ENCODE measurements at places on chromosomes 2 and 18.
A peak's percentile ranks its signal among the peaks of the same experiment; 100 is the strongest.

- no peak for DNase-seq
Observed at GRCh38 chr2:162333968-162334367, 10.0 kb upstream of the GCA start.

- no peak for DNase-seq
Observed at GRCh38 chr2:9256147-9256546, 49.5 kb downstream of the ASAP2 start.

DNA sequence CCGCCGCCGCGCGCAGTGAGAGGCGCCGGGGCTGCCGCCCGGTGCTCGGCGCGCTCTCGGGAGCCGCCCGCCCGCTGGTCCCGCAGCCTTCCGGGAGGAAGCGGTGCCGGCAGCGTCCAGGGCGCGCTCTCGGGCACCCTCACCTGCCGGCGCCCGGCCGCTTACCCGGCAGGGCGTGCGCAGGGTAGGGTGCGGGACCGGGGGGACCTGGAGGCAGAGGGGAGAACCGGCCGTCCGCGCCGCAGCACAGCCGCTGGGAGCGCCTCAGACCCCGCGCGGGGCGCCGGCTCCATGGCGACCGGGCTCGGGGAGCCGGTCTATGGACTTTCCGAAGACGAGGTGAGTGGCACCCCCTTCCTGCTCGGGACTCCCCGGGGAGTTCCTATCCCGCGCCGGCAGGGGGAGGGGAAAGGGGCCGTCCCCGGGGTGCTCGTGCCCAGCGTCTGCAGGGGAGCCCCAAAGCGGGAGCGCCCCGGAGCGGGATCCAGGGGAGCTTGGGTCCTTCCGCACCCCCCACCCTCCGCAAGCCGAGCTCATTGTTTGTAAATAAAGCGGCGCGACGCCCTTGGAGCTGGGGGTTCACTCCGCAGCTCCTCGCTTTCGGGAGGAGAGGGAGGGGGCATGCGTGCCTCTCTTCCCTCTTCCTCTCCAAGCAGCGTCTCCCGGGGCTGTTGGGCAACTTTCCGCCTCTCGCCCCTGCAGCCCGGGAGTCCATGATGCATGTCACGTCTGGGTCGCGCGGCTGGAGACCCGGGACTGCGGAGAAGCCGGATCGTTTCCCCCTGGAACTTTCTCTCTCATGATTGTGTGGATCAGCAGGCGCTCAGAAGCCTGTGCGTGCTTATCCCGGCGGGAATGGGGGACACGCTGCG is 580 bp downstream of the NEDD4L start:
- no peak for DNase-seq

GRCh38 chr18:35949903-35950627 is 22.4 kb upstream of the RMP24 start:
- peak; percentile 38 for DNase-seq

GRCh38 chr18:12589448-12589847 is 68.5 kb downstream of the SPIRE1 start:
- DNase-seq = no peak

DNA sequence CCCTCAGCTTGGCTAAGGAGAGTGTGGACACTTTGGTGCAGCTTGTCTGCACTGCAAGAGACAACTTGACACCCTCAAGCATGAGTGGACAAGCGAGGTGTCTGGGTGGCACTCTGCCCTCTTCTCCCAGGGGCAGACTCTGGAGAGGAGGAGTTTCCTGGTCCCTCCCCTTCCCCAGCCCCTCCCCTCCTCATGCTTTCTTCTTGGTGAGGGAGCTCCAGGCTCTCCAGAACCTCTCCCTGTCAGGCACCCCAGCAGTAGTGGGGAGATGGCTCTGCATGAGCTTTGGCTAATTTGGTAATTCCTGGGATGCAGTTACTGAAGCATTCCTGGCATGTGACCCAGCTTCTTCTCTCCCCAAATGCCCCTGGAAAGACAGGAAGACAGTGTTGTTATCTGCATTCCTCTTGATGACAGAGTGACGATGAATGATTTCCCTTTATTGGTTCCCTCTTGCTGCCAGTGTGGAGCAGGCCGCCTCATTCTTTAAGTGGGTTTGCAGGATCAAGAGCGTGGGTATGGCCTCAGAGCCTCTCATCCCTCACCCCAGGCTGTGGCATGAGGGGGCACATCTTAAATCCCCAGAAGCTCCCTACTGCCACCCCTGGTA is 89.2 kb downstream of the STPG4 start:
- peak; percentile 76 for DNase-seq

GRCh38 chr18:48638451-48638850 is 99.6 kb downstream of the CTIF start:
- no peak for DNase-seq

DNA sequence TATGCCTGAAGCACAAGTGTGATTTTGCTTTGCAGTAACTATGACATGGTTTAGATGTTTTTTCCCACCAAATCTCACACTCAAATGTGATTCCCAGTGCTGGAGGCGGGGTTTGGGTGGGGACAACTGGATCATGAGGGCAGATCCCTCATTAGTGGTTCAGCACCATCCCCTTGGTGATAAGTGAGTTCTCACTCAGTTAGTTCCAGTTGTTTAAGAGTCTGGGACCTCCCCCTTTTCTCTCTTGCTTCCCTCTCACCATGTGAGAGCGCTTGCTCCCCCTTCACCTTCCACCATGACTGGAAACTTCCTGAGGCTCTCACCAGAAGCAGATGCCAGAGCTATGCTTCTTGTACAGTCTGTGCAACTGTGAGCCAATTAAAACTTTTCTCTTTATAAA is 102.9 kb downstream of the NBAS start:
- no peak for DNase-seq

DNA sequence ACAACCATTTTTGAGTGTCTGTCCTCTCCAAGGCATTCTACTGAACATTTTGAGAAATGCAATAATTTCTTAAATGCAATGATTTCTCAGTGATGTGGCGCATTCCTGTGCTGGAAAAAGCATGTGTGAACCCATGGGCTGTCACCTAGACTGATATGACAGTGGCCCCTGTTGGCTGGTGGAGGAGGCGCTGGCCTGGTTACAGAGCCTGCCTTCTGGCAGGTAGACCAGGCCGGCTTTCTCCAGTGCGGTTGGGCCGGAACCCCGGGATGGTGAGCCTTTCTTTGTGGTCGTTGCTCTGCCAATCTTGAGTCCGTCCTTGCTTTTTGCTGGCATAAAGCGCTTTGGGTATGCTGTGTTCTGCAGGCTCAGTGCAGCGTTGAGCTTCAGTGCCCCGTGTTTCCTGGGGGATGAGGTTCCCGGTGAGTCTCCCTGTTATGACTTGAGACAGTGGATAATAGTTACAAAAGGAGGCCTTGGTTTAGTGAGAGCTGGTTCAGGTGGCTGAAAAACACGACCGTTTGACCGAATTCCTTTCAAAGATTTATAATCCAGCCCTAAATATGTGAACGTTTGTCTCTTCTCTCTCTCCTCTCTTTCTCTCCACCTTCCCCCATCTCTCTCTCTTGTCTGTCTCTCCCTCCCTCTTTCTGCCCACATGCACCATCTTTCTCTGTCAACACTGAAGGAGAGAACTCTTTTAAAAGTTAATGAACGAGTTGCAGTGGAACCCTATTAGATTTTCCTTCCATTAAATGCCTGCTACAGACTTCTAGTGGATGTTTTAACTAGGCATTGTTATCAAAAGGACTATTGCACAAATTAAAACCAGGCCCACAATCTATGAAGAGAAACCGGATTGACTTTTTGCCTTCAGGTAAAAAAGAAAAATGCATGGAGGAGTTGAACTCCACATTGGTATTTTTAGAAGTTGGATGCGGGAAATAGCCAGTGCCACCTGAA is 34.0 kb downstream of the TSHZ1 start:
- no peak for DNase-seq

DNA sequence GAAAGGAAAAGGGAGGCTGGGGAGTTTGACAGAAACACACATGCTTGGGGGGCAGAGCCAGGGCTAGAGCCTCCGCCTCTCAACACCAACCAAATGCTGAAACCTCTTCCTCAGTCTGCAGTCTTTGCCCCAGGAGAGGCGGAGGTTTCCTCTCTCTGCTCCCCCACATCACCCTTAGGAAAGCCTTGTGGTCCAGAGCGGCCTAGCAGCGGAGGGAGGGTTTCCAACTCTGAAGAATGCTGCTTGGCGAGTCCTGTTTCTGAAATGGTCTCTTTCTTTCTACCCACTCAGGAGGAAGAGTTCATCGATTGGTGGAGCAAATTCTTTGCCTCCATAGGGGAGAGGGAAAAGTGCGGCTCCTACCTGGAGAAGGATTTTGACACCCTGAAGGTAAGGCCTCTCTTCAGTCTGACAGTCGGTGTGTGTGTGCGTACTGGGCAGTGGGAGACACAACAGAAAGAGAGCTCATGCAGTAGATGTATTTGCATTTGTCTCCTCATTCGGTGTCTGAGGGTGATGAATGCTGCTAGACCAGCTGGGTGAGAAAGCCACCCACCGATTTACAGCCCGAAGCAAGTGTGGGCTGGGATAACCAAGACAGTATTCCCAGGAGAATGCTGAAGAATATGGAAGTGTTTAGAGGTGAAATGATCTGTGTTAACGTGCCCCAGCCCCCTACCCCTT is 190.5 kb downstream of the DYSF start:
- no peak for DNase-seq

DNA sequence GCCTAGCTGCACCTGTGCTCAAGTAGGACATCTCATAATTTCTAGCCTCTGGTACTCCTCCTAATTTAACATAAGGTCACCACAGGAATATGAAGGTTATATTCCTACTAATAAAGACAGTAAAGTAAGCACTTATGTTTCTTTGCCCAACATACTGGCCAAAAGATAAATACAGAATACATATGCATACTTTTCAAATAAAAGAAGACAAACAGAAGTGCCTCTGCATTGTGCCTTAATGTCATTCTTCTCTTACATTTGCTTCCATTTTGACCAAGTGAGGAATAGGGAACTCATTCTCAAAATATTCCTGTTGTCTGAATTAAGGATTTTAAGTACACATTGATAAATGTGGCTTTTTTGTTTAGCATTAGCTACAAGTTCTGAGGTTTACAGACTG is 5.6 kb downstream of the BCL11A start:
- DNase-seq = no peak

DNA sequence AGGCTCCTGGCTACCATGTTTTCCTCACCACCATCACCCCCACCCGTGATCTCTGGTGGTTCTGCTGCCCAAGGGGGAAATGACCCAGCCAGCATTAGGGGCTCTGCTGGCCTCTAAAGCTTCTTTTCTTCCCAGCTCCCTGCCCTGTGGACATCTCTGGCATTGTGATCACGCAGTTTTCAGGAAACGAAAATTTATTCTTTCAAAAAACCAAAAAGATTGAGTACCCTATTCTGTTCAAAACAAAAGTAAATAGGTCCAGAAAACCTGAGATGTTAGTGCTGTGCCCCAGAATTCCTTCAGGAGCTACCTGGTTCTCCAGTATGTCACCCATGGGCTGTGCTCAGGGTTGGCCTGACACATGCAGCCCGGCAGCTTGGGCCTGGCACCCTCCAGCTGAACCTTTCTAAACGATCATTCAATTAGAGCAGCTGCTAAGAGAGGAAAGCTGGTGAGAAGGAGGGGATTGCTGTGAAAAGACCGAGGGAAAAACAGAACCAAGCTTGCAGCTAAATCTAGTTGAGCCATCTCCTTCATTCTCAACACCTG is 157.5 kb downstream of the MGAT5 start:
- no peak for DNase-seq

DNA sequence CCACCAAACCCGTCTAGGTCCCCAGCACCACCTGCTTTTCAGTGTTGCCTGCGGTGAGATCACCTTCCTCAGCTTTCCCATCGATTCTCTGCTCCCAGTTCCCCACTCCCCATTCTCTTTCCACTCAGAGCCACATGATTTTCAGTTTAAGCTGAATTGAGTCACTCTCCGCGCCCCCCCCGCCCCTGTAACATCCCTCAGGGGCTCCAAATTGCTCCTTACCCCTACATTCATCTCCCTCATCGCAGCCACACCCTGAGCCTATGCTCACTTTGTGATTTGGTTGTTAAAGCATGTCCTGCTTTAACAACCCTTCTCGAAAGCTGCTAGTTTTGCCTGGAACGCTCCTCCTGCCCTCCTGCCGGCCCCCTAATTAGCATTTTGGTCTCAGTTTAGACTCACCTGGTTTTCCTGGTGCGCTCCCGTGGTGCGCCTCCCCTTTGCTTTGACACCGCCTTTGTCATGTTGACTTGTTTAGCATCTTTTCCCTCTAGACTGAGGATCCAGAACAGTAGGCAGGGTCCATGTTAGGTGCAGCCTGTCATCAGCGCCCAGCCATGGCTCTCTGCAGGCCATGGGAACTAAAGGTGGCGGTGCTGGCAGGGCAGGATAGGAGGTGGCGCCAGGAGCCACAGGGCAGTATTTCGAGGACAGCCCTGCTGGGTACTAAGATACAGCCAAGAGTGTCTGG is 60.8 kb downstream of the ST3GAL5 start:
- no peak for DNase-seq

DNA sequence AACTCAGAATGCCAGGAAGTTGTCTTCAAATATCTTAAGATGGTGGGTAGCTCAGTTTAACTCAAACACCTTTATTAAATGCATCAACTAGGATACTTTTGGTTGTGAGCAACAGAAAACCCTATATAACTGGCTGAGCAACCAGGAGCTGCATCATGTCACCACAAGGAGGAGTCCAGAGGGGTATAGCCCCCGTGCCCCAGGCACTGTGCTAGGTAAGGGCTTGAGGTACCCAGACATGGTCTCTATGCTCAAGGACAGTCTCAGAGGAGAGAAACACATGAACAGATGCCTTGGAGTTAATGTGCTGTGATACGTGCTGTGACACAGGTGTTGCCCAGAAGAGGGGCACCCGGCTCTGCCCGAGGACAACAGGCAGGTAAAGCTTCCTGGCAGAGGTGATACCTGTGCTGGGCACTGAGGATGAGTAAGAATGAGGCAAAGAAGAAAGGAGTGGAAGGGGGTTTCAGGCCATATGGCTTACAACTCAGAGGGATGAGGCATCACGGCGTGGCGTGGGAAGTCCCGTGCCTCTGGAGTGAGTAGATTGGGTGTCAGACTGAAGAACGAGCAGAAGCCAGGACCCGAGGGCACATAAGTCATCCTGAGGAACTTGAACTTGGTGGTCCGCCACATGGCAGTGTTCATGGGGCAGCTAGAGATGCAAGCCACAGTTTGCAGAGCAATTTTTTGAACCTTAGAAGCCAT is 32.0 kb upstream of the CAB39 start:
- DNase-seq = no peak

- DNase-seq = no peak
Observed at GRCh38 chr2:221022554-221022953, 549.5 kb downstream of the EPHA4 start.

DNA sequence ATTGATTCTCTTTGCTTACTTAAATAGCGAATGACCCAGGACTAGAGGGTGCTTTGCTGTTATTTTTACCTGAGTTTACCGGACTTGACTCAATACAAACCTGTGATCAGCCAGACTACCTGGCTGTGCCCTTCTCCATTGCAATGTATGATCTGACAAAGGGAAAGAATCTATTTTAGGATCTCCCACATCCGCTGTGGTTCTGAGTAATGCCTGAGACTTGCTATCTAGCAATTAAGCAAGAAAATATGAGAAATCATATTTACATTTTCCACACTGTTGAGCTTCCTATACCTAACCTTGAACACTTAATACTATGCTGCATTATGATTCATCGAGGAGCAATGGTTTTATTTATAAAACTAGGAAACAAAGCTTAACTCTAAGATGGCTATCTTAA is 215.2 kb downstream of the RAD51AP2 start:
- DNase-seq = peak; percentile 12
